ENCODE measurements at places on chromosomes 3 and 15.

GRCh38 chr3:187367561-187368103, 553 bp upstream of the RTP4 start:
- no peak for DNase-seq

GRCh38 chr3:43077261-43077660, 28.6 kb downstream of the POMGNT2 start:
- DNase-seq = no peak

GRCh38 chr3:151675858-151676615, 57.7 kb upstream of the AADACL2 start:
- no peak for DNase-seq

DNA sequence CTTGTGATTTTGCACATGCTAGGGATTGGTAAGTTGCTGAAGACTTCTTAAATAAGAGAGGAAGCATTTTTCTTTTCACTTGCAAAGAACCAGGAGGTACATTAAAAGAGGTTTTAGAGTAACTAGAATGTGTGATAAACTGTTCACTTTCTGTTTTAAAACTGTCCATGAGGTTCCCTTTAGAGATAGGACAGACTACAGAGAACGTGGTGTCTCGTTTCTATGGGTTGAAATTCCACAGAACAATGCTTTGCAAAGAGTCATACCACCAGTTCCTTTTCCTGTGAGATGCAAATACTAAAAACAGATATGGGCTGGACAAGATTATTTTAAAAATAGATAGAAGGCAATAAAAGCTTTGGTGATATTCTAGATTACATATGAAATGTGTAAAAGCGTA, 372.8 kb downstream of the TIGIT start:
- DNase-seq = no peak

DNA sequence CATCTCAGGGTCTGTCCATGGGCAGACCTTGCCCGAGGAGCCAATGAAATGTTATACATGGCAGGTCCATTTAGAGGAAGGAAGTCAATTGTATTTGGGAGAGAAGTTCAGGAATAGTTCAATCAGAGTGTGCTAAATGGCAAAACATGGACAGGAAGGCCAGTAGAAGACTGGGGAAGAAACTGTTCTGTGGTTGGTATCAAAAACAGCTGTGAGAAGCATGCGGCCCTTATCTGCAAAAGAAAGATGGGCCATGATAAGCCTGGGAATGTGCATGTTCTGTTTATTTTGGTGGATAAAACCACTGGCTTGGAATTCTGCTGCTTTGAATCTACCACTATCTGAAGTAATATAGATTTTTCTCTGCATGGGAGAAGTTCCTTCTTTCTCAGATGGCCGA, 100.4 kb downstream of the MCTP2 start:
- no peak for DNase-seq

DNA sequence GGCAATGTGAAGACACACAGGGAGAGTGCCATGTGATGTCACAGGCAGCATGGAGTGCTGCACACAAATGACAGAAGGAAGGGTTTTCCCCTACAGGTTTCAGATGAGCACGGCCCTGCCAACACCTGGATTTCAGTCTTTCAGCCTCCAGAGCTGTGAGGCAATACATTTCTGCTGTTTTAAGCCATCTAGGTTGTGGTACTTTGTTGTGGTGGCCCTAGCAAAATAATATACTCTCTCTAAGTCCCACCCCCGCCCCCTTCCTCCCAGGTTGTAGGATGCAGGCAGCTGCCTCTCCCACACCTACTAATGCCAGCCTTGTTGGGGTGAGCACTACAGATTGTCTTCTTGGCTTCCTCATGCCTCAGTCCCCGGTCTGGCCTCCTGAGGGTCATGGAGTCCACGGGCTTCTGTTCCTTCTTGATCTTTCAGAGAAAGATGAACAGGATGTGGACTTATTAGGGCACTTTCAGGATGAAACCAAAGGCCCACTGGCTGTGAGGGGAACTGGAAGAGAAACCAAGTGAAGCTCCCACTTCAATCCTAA, 180.0 kb downstream of the CD47 start:
- DNase-seq = no peak

- DNase-seq = no peak
These were observed 95.0 kb upstream of the CGNL1 start for GRCh38 chr15:57281321-57281720.

Data from NCI-H2081 treated with DMSO at 0.1 percent for 48 hours (cell line).